ENCODE measurements at places on chromosomes 1 and 21.

- no peak for DNase-seq
These were observed 31.8 kb downstream of the C1orf87 start for GRCh38 chr1:60041783-60042182.

GRCh38 chr21:35275776-35276175, 226.7 kb upstream of the RUNX1 start:
- no peak for DNase-seq

DNA sequence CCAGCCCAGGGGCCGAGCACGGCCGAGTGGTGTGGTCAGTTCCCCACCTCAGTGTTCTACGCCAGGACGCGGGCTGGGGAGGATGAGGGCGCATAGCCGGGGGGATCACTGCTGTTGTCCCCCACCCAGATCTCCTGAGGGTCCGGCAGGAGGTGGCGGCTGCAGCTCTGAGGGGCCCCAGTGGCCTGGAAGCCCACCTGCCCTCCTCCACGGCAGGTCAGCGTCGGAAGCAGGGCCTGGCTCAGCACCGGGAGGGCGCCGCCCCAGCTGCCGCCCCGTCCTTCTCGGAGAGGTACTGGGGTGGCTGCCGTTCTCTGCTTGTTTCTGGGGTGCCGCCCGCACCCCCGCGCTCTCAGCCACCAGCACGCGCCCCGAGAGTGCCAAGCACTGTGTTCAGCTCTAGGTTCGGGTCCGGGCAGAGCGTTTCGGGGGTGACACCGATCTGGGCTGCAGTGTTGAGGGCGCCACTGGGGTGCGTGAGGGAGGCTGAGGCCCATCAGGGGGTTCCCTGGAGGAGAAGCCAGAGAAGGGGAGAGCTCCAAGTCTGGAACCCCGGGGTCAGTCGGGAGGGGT, 17.4 kb downstream of the SAMD11 start:
- no peak for DNase-seq

- DNase-seq: no peak
These were observed 99.5 kb upstream of the BMP8A start for GRCh38 chr1:39391691-39392679.

- no peak for DNase-seq
These were observed 9.9 kb upstream of the GPR25 start for GRCh38 chr1:200862713-200863415.

- DNase-seq: no peak
These were observed 106.8 kb upstream of the C1orf174 start for GRCh38 chr1:4006676-4007374.

GRCh38 chr21:16642353-16642752, 870.5 kb upstream of the CXADR start:
- no peak for DNase-seq

- DNase-seq: no peak
These were observed 31.8 kb downstream of the DIPK1A start for GRCh38 chr1:92929461-92929860.

DNA sequence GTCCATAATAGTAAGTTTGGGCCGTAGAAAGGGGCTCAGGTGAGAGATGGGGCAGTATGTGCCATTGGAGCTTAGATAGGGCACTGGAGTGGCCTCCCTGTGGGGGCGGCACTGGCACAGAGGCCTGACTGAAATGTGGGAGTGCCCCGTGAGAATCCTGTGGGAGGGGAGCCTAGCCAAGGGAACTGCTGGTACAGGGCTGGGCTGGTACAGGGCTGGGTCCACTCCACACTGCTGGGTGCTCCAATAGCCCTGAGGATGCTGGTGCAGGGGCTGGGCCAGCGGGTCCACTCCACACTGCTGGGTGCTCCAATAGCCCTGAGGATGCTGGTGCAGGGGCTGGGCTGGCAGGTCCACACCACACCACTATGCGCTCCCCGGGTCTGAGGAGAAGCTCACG, 44.8 kb upstream of the PWP2 start:
- DNase-seq: no peak

GRCh38 chr1:200368556-200368955, 41.3 kb downstream of the ZNF281 start:
- DNase-seq: no peak

GRCh38 chr1:244388961-244389360, 62.7 kb downstream of the ADSS2 start:
- DNase-seq: no peak

DNA sequence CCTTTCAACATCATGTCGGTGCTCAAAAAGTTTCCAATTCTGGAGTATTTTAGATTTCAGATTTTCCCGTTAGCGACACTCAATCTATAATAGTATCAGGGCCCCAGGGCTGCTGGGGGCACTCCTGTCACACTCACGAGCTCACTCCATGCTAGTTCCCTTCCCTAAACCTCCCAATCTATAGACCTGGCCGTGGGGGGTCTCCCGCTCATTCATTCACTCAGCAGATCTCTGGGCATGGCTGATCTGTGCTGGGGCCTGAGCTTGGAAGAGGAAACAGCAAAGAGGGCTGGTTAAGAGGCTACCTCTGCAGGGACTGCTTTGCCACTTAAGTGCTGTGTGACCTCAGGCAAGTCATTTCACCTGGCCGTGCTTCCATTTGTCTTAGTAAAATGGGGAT, 46.8 kb upstream of the LAPTM5 start:
- DNase-seq: peak; percentile 68

DNA sequence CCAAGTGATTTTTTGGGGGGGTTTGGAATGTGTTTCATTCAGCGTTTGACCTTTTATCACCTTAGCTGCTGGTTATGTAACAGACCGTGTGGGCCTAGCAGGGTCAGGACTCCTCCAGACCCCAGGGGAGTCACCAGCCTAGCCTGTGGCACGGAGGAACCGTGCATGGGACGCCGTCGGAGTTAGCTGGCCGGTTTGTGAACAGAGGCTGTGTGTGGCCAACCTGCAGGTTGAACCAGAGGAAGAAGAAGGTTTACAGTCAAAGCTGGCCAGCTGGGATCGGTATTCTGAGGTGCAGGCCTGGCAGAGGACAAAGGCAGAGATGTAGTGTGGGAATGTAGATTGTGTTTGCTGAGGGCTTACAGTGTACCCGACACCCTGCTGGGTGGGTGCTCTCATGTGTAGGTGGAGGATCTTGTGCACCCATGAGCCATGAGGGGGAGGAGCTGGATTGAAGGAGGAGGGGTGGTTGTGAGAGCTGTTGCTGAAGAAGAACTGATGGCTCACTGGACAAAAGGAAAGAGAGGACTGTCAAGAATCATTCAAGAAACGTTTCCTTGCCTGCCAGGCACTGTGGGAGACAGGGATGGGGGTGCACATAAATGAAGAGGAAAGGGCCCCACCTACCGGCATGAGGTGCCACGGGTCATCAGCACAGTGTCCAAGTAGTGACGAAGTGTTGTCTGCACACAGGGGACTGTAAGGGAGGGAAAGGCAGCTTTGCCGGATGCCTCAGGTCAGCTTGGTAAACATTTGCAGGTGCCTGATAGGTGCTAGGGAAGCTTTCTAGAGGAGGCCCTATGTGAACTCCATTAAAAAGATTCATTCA, 40.0 kb upstream of the PWP2 start:
- no peak for DNase-seq

Data from neural progenitor cell (in vitro differentiated cells).